B cell (primary cell): ENCODE measurements at places on chromosomes 6 and 20.

GRCh38 chr20:25030649-25031207 lies 27.2 kb downstream of the ACSS1 start:
- no peak for DNase-seq

- DNase-seq, result no peak
Measured at GRCh38 chr20:62792182-62792939, 3.9 kb upstream of the MRGBP start.

DNA sequence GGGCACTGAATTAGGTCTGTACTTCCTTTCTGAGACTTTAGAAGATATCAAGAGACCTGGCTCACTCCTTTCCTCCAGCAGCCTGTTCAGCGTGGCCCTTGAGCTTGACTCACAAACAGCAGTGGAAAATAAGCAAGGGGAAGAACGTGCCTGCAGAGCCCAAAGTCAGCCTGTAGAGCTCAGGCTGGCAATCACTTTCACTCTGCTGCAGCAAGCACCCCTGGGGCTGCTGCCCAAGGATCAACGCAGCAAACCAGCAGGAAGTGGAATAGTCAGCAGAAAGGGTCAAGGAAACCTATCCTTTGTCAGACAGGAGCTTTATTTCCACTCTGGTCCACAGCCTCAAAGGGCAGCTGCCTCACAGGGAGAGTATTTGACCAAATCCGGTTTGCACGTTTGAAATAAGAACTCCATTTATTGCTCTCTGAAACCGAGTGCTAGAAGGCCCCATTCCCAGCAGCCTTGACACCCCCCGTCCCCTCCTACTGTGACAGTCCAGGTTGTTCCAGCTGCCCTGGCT lies 77.4 kb downstream of the PRDM1 start:
- peak; percentile 68 for DNase-seq

GRCh38 chr20:41086402-41087324 lies 50.7 kb upstream of the PLCG1 start:
- DNase-seq, result no peak

DNA sequence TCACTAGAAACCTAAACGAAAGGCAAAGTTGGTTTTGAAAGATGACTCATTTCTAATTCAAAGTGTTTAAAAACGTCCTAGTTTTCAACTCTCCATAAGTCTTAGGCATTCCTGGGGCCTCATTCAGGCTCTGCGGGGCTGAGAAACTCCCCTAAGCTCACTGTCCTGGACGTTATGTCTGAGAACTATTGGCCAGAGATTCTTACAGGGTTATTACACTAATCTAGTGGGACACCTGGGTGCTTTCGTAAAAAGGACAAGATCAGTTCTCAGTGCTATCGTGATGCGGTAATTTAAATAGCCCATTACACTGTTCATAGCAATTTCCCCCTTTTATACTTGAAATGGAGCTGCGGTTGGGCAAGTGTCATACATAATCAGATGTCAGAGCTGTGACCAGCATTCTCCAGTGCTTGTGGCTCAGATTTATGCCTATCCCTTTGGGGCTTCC lies 280.9 kb downstream of the QKI start:
- no peak for DNase-seq

- no peak for DNase-seq
Measured at GRCh38 chr20:14963262-14963663, 625.9 kb upstream of the FLRT3 start.

DNA sequence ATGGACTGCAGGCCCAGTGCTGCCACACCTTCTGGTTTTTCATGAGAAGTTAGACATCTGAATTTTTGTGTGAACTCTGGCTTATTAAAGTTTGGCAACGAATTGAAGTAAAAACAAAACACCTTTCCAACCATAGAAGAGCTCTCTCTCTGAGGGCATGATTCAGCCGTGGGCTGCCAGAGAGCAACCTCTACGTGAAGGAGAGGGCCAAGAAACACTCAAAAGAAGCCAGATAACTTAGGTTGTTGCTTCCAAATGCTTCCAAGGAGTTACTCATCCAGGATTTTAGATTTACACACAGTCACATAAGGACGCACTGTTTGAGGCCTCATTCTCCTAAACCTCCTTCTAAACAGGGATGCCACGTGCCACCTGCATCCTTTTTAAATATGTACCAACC lies 65.5 kb downstream of the NRN1 start:
- no peak for DNase-seq

GRCh38 chr20:39638731-39639130 lies 676.6 kb downstream of the DHX35 start:
- no peak for DNase-seq
